ENCODE measurements at places on chromosomes 1 and 21.

DNA sequence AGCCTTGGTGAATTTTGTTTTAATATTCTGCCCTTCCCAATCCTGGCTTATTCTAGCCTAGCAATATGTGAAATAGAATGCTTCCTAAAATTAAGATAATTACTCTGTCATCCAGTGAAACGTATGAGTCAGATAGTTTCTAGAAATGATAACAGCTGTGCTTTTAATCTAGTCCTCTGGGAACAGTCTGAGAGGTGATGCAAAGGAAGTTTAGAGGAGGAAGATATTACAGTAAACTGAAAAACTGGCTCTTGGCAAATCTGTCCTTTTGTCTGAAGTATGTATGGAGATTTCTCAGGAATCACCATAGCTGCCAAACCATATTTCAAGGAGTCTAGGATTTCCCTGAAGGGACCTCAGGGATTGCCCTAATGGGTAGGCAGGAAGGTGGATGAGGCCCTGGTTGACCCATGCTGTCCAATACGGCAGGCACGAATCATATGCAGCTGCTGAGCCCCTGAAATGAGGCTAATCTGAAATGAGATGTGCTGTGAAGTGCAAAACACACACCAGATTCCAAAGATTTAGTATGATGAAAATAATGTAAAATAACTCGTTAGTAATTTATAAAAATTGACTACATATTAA is 70.8 kb upstream of the LBR start:
- no peak for DNase-seq

GRCh38 chr1:58649555-58649954 is 50.3 kb downstream of the MYSM1 start:
- no peak for DNase-seq

GRCh38 chr1:203048555-203049051 is 22.3 kb downstream of the PPFIA4 start:
- DNase-seq, result no peak

DNA sequence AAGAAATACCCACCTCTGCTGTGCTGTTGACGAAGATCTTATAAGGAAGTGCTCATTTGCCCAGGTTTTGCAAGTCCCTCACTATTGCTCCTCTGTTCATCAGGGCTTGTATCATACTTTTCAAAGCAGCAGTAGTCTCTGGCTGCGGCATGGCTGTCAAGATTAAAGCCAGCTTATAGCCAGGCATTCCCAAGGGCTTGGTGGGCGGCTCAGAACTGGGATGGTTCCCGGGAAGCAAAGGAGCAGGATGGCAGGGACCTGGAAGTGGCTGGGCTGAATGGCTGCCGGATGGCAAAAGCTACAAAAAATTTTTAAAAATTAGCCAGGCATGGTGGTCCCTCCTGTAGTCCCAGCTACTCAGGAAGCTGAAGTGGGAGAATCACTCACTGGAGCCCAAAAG is 16.7 kb upstream of the SH3BGRL3 start:
- DNase-seq, result no peak

DNA sequence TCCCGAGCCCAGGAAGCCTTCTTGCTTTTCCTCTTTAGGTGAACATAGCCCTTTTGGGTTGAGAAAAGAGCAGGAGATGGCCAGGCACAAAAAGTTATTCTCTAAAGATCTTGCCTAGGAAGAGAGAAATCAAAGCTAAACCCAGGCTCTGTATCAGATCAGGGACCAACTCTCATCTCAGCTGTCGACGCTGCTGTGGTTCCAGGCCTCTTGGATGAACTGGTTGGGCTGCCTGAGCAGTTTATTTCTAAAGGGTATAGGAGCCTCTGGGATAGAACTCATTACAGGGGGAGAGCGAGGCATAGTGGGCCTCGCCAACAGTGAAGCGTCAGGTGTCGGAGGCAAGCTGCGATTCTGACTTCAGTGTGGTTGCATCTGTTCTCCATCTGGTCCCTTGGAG is 82.6 kb upstream of the F3 start:
- DNase-seq, result no peak
